Fibroblast of lung (primary cell): ENCODE measurements at places on chromosomes 16 and 17.

DNA sequence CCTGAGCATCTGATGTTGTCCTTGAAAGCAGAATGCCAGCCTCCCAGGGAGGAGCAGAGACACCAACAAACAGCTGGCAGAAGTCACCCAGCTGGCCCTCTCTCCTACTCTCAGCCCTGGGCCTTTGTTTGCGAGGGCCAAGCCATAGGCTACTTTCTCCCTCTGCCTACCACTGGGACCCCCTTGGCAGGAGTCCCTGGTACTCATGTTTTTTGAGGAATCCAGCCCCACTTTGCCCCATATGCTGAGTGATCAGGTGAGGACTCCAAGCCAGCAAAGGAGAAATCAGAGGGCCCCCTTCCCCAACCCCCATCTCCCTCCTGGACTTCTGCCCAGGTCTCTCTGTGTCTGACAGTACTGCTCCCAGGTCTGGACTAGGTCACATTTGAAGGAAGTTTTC lies 121.9 kb downstream of the USP31 start:
- no peak for DNase-seq

- no peak for DNase-seq
These were observed 16.6 kb downstream of the RTN4RL1 start for GRCh38 chr17:2008332-2009126.

DNA sequence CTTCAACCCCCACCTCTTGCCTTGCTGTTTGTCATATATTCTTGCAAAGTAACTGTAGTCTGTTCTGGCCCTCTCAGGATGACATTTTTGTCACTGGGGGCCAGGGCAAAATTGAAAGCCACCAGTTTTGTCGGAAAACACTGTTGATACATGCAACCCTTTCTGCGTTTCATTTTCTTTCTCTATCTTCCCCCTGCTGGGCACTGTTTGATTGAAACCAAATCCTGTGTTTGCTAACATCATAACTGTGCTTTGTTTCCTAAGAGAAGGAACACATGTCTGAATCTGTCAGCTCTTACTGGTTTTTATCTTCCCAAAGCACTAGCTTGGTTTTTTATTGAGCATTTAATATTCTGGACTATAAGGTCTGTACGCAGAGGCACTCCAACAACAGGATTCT lies 11.7 kb upstream of the CPPED1 start:
- no peak for DNase-seq

DNA sequence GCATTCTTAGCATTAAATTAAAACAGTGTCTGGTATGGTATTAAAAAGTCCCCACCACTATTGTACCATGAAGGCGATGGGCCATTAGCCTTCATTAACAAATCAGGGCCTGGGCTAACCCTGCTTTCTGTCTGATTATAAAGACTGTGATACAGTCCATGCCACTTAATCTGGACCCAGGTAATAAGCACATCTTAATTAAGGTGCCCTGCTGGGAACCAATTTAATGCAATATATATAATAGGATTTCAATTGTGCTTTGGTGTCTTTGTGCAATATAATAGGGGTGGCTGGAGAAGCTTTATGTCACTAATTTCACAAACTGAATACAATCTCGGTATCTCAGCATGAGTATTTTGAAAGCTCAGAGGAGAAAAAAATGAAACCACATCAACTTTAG lies 64.4 kb upstream of the CDH8 start:
- no peak for DNase-seq

GRCh38 chr16:87324411-87325275 lies 7.5 kb upstream of the C16orf95 start:
- DNase-seq = peak; percentile 28

- no peak for DNase-seq
These were observed 12.0 kb downstream of the SP2 start for GRCh38 chr17:47907932-47908562.

DNA sequence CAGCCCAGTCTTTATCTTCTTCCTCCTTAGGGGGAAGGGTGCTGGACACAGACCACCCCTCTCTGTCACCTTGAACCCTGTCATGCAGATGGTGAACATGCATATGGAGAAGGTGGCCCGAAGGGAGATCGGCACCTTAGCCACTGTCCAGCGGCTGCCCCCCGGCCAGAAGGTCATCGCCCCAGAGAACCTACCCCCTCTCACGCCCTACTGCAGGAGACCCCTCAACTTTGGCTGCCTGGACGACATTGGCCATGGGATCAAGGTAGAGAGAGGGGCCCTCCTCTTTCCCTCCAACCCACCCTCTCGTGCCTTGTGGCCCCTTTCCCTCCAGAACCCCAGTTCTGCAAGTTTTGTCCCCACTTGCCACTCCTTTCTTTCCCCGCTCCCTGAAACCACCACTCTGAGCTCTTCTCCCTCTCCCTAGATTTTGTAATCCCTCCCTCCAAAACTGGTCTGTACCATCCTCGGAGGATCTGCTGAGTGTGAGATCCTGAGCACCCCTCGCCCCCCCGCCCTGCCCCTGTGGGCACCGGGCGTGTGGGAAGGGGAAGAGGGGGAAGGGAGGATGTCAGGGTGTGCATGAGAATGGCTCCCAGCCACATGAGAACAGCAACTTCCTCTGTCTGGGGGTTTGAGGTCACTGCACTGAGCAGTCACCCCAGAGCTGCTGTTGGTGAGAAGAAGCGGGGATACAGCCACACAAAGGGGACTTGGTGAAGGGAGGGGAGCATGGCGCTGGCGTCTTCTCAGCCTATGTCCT lies 7.3 kb downstream of the ABI3 start:
- no peak for DNase-seq

GRCh38 chr16:48422537-48422936 lies 37.3 kb upstream of the SIAH1 start:
- no peak for DNase-seq

GRCh38 chr16:930076-930475 lies 40.7 kb downstream of the LMF1 start:
- DNase-seq = no peak

- DNase-seq = no peak
These were observed 44.1 kb downstream of the TNFRSF13B start for GRCh38 chr17:16927641-16928321.

- no peak for DNase-seq
These were observed 17.9 kb upstream of the DPEP1 start for GRCh38 chr16:89595330-89596060.

DNA sequence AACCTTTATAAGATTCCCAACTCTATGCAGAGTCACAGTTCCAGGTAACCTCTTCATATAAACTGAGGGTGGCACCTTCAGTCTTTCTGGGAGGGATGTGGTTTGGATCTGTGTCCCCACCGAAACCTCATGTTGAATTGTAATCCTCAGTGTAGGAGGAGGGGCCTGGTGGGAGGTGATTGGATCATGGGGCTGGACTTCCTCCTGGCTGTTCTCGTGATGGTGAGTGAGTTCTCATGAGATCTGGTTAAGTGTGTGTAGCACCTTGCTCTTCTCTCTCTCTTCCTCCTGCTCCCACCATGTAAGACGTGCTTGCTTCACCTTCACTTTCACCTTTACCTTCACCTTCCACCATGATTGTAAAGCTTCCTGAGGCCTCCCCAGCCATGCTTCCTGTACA lies 30.5 kb downstream of the HS3ST2 start:
- DNase-seq = no peak

- no peak for DNase-seq
These were observed 16.7 kb downstream of the ANKRD40 start for GRCh38 chr17:50690887-50691549.

GRCh38 chr17:36863131-36863530 lies 74.1 kb upstream of the LHX1 start:
- no peak for DNase-seq

- no peak for DNase-seq
These were observed 209.3 kb downstream of the HS3ST3B1 start for GRCh38 chr17:14510136-14510535.

DNA sequence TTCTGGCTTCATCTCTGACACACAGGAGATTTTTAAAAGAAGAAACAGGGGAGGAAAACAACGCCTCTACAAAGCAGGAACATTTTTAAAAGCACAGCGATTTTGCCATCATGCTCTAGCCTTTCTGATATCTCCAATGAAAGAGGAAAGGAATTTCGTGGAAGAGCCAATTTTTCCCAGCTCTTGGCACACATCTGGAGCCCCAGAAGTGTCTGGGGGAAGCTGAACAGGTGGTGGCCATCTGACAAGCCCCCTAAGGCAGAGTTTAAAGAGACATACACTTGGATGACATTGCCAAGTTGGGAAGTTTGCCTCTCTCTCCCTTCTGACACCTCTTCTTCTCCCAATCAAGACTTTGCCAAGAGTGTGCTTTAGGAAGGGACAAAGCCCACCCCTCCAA lies 82.1 kb downstream of the CCT6B start:
- DNase-seq = no peak

GRCh38 chr17:14791221-14791620 lies 473.9 kb downstream of the PMP22 start:
- no peak for DNase-seq

DNA sequence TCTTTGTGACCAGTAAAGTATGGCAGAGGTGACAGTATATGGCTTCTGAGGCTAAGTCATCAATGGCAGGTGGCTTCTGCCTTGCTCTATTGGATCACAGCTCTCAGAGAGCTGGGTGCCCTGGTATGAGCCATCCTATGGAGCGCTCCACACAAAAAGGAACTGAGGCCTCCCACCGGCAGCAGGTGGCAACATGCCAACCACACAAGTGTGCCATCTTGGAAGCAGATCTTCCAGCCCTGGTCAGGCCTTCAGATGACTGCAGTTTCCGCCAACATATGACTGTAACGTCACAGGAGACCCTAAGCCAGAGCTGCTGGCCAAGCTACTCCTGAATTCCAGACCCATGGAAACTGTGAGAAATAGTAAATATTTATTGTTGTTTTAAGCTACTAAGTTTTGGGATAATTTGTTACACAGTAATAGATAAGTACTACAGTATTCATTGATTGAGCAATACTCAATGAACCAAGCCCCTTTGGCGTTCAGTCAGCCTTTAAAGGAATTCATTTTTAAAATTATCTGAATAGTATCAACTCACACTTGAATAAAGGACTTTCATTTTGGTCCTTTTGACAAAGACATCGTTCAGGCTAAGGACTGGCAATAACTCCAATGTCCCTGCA lies 69.4 kb upstream of the LHX1 start:
- DNase-seq = no peak

DNA sequence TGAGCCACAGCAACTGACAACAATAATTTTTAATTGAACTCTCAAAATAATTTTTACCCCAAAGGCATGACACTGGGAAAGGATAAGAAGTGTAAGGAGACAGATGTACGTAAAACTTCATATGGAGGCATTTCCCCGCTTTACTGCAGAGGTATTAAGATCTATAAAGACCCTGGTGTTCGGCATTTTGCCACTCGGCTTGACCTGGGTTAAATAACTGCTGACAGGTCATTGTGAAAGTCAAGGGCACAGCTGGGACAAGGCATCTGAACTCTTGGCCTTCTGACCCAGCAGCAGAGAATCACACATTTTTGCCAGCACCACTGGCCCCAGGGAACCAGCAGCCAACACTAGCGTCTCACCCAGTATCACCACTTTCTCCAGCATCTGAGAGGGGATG lies 372.1 kb downstream of the SOX9 start:
- DNase-seq = no peak

DNA sequence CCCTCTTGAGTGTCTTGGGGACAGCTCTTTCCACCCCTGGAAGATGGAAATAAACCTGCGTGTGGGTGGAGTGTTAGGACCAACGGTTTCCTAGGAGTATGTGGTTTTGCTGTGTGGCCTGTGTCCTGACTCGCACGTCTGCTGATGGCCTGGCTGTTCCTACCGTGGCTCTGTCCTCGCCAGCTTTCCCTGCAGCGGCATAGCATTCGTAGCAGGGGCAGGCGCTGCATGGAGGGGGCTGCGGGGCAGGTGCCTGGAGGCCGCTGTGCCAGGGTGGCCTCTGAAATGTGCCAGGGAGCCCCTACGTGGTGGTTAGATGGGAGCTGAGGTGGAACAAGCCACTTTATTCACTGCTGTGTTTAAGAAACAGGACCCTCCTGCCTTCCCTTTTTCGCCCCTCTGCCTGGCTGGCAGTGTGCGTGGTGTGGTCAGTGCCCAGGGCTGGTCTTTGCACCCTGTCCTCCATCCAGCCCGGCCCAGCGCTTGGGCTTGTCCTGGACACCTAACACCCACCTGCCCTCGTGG lies 10.6 kb downstream of the SLC16A3 start:
- no peak for DNase-seq

DNA sequence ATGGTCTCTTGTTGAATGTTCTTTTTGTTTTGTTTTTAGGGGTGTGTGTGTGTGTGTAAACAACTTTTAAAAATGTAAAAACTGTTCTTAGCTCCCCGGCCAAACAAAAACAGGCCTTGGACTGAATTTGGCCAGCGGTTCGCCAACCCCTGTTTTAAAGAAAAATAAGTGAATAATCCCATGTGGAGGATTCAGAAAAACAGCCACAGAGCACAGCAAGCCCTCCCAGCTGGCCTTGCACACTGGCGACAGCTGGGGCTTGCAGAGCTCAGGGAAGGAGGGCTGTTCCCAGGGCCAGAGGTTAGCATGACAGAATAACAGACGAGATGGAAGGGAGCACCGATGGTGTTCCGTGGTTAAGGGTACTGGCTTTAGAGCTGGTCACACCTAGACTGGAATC lies 39.0 kb downstream of the EMP2 start:
- DNase-seq = no peak

DNA sequence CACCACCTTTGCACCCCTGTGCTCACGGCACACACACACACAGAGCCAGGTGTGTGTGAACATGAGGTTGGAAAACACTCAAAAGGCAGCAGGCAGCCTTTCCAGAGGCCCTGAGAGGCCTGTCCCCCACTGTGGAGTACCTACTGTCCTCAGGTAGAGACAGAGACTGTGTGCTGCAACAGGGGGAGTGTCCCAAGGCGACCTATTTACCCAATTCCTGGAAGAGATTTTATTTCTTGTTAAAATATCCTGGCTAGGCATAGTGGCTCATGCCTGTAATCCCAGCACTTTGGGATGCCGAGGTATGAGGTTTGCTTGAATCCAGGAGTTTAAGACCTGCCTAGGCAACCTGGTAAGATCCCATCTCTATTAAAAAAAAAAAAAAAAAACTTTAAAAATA lies 108.5 kb downstream of the COPRS start:
- no peak for DNase-seq

GRCh38 chr17:17019891-17020456 lies 22.3 kb upstream of the MPRIP start:
- no peak for DNase-seq

DNA sequence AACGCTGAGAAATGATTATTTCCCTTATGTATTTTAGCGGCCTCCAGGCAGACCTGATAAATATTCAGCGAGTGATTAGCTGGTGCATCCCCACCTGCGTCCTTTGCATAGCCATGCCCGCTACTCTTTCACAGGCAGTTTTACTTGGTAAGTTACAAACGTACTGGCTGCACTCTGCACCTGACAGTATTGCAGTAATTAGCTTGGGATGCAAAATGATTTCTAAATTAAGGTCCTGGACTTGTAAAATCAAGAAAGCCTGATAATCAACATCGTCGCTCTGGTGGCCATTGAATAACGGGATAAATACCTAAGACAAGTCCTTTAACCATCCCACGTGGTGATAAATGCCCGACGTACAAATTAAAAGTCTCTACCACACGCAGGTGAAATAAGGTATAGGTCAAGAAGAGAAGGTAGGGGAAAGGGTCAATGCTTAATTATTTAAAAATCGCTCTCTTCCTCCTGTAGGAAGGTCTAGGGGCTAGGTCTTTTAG lies 998 bp upstream of the PRKCA start:
- DNase-seq = no peak

GRCh38 chr16:83586036-83586435 lies 221.7 kb upstream of the HSBP1 start:
- no peak for DNase-seq

- no peak for DNase-seq
These were observed 93.5 kb downstream of the CDYL2 start for GRCh38 chr16:80710918-80711317.
